ENCODE measurements at places on chromosomes 2 and 18. TPM values are rescaled to one million over a fixed set of nuclear protein-coding genes. Genes with fewer than 3 reads are reported as not detected.

Gene STON1
- 15.7 TPM for total RNA-seq

Gene SLC4A5
- total RNA-seq, result 5.2 TPM

Gene TBR1
- total RNA-seq, result not detected

Gene SLC20A1
- 46.2 TPM for total RNA-seq

DNA sequence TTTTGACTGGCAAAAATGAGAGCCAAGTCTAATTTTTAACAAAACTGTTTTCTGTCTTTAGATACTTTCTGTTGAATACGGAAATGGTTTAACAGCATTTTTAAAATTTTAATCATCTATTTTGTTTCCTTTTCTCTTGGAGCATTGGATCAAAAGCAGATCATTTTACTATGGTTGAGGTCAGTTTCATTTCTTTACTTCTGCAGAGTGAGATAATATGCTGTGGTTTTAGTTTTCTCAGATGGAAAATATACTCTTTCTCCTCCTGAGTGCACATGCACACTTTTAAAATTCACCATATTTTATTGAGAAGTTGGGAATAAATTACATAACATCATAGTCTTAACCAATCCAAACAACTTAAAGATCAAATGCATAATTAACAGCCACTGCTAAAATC lies 283.3 kb downstream of the SLC8A1 start:
- no peak for DNase-seq

DNA sequence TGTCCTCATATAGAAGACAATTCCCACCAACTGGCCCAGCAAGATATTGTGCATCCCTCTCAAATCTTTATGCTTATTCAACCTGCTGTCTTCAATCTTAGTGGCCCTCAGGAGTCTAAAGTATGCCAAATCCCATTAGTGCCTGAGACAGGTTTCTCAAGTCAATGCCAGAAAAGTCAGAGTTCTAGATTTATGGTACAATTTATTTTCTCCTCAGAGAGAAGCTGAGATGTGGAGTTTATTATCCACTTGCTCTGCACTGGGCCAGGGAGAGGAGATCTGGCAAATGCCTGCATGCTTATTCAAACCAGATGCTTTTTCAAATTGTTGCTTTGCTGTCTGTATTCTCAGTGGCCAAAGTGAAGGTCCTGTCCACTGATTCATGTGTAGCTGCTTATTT lies 825.2 kb downstream of the METTL4 start:
- no peak for DNase-seq

DNA sequence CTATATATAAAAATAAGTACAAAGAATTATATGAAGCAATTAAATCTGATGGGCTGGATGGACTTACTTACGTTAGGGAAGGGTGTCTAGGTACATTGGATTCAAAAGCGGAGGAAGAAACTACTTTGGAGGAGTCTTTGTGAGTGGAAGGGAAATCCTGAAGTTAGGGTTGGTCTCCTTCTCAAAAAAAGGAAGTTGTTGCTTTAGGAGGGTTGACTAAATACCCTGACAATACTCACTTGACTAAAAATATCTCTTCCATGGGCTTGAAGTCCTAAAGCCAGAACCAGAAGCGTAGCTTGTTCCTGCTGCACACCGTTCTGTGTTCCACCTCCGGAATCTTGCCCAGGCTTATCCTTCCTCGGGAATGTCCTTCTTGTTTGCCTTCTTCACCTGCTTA lies 143.3 kb upstream of the ZEB2 start:
- no peak for DNase-seq

GRCh38 chr2:29215073-29215472 lies 99.9 kb downstream of the CLIP4 start:
- no peak for DNase-seq

GRCh38 chr18:49225160-49225559 lies 235.3 kb downstream of the DYM start:
- DNase-seq, result no peak

DNA sequence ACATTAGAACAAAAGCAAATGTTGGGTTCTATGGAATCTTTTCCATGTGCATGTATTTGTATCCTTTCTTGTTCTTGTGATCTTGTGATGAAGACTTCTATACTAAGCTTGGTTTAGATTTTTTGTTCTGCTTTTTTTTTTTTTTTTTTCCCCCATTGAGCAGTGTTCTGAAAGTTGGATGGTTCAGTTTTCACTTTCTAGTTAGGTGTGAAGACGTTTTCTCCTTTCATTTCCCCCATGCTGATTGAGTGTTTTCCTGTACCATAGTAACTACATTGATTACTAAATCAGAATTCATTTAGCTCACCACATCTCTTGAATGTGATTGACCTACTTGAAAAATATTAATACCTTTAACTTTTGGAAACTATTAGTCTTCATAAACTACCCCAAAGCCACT lies 34.1 kb downstream of the NOP58 start:
- no peak for DNase-seq

DNA sequence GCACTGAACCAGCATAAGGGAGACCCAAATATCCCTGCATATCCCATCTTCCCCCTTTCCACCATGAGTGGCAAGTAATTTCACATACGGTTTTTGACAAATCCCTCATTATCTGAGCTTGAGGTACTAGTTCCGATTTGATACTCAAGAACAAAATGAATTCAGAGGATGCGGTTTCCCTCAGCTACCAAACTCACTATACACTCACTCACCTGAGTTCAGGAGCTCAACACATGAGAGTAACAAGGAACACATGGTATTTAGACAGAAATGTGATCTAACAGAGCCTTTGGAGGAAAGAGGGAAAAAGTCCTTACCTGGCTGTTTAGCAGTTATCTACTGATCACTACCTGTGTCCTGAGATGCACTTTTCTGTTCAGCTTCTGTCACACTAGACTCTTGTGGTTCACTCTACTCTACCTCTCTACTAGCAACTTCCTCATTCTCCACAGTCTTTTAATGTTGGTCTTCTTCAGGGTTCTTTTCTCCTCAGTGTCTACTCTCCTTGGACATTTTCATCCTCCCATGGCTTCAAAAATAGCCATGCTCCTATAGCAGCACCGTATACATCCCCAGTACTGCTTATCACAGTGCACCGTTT lies 25.1 kb downstream of the ASXL2 start:
- DNase-seq, result no peak

DNA sequence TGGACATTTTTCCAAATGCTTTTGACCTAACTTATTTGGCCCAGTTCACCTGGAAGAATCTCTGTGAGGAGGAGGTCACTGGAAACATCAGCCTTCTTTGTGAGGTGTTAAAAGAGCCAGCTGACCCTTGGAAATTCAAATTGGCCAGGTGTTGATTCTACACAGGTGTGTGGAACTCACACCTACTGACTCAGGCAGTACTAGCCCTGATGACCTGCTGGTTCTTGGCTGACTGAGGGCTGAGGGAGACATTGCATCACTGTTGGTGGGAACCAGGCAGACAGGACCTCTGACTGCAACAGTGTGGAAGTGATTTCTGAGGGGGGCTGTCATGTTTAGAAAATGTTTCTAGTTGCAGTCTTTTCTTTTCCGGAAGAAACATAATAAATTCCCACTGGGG lies 242.2 kb upstream of the LRRTM1 start:
- no peak for DNase-seq

GRCh38 chr18:23071285-23071684 lies 64.0 kb upstream of the CABLES1 start:
- DNase-seq, result peak; percentile 78

- no peak for DNase-seq
Observed at GRCh38 chr2:149827585-149828126, 240.1 kb upstream of the MMADHC start.

- no peak for DNase-seq
Observed at GRCh38 chr2:43238813-43239212, 12.4 kb upstream of the ZFP36L2 start.

- no peak for DNase-seq
Observed at GRCh38 chr18:4207383-4207985, 247.6 kb downstream of the DLGAP1 start.

- DNase-seq, result no peak
Observed at GRCh38 chr18:48019557-48020325, 89.3 kb upstream of the SMAD2 start.

DNA sequence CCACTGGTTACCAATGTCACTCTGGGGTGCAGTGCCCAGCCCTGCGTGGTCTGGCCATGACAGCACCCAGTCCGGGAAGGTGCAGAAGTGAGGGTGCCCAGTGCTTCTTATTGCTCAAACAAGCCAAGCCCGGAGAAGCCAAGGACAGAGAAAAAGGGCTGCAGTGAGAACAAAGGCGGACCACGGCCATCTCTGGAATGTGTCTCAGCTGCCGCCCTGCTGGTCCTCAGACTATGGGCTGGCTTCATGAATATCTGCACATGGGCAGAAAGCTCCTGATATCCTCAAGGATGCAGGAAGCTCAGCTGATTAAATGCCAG lies 28.7 kb downstream of the COPS9 start:
- peak; percentile 26 for DNase-seq

DNA sequence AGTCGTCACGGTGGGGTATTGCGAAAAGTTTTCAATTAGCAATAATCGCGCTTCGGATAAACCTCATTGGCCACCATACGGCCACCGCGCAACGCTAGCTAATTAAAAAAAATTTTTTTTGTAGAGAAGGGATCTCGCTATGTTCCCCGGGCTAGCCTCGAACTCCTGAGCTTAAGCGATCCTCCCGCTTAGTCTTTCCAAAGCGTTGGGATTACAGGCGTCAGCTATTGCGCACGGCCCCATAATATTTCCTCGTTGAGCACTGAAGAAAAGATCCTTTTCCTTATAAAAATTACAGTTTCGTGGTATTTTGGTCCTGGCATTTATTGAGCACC lies 759 bp upstream of the ACTR1B start:
- no peak for DNase-seq

DNA sequence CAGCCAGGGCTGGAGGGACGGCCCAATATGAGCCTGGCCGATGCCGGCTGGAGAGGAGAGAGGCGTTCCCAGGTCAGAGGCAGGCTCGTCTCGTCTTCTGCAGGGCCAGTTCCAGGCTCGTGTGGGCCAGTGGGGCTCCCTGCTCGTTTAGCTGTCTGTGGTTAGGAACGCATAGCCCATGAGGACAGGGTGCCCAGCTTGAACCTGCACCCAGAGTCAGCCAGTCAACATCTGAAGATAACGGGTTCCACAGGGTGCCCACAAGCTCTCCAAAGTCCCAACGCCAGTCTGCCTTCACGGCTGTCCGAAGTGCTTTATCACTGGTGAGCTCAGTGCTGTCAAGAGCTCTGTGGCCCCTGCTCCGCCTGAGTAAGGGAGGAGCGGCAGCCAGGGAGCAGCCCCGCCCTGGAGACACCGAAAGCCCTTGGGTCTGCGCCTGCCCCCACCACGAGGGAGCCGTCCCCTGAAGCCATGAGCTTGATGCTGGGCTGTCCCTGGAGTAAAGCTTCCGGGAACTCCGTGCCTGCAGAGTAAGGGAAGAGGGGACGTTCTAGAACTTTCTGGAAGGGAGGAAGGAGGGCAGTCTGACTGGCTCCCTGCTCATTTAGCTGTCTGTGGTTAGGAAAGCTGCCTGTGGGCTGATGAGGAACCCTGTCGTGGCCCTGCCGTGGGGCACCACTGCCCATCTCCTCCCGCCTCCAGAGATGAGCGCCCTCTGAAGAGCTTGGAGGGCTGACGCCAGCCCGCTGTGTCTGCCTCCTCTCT lies 2.7 kb upstream of the HSBP1L1 start:
- DNase-seq, result no peak

- no peak for DNase-seq
Observed at GRCh38 chr2:221924576-221924975, 352.5 kb upstream of the EPHA4 start.

GRCh38 chr2:69768235-69768634 lies 26.3 kb downstream of the ANXA4 start:
- DNase-seq, result no peak

DNA sequence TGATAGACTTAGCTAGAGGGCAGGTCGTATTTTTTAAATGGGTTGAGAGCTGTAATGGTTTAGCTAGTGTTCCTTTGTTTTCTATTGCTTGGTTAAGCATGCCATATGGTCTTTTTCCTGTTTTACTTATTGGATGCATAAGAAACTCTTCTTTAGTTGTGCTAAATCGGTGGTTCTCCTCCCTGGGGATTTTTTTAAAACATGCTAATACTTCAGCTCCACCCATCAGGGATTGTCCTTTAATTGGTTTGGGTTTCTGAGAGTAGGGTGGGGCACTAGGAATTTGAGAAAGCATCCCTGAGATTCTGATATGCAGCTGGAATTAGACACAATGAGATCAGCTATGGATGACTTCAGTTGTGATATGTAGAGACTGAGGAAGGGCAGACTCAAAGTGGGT lies 497.2 kb downstream of the THSD7B start:
- DNase-seq, result no peak

GRCh38 chr2:231187736-231188505 lies 10.5 kb upstream of the ARMC9 start:
- DNase-seq, result no peak

DNA sequence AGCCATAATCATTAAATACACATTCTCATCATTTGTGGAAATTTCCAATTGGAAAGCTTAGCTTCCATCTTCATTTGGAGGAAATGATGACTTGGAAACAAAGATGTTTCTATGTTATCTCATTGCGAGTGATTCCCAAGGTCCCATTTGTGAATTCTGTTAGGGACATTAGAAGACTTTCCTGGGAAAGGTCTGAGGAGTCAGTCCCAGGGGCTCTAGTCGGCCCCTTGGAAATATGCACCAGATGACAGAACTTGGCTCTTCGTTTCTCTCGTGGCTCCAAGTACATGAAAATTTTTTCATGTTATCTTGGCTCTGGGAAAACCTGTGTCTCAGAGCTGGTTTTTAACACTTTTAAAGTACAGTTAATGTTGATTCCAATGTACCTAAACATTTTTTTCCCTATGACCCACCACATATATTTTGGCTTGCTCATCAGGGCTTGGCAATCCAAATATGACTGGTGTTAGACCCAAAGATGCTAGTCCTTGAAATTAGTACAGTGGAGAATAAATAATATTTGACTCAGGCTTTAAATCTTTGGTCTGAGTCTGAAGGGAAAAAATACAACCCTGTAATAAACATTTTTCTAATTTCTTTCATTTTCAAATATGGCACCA lies 15.4 kb upstream of the CAVIN2 start:
- no peak for DNase-seq

Measured in kidney (tissue), 22 donors.